Stimulated activated CD4-positive, alpha-beta T cell treated with anti-CD3 and anti-CD28 coated beads, Interleukin-2, amount 100 ng/mL, for 48 hours (primary cell): ENCODE measurements at places on chromosomes 4 and X.

- DNase-seq, result no peak
These were observed 79.3 kb downstream of the FBXW7 start for GRCh38 chr4:152456609-152457008.

GRCh38 chr4:6755088-6755753, 27.3 kb upstream of the KIAA0232 start:
- DNase-seq, result no peak

- DNase-seq, result no peak
These were observed 39.1 kb upstream of the PDLIM5 start for GRCh38 chr4:94412658-94413038.

GRCh38 chr4:1222036-1222789, 26.7 kb downstream of the CTBP1 start:
- DNase-seq, result no peak

DNA sequence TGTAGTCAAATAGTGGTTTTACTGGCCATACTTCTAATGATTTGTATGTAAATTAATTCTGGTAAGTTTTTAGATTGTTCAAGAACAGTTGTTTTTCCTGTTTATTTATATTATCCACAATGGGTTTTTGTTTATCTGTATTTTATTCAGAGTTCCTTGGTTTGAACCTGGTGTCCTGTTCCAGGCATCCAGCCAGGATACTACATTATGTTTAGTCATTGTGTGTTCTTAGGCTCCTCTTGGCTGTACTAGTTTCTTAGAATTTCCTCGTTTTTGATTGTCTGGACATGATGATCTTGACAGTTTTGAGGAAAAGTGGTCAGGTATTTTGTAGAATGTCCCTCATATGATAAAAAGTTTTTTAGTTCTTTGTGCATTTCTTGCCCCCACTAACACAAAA, 7.8 kb downstream of the TIGD2 start:
- no peak for DNase-seq

- DNase-seq, result no peak
These were observed 15.3 kb downstream of the INTU start for GRCh38 chr4:127648061-127648460.

GRCh38 chrX:49877397-49878101, 1.7 kb upstream of the USP27X start:
- no peak for DNase-seq

DNA sequence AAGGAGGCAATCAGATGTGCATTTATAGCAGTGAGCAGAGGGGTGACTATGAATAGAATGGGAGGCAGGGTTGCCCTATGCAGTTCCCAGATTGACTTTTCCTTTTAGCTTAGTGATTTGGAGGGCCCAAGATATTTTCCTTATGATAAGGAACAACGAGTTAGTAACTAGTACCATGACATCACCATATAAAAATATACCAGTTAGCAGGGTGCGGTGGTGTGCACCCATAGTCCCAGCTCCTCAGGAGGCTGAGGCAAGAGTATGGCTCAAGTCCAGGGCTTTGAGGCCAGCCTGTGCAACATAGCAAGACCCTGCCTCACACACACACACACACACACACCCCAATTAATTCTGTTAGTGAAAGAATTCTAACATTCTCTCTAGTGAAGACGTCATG, 53.0 kb downstream of the IL13RA2 start:
- DNase-seq, result no peak

DNA sequence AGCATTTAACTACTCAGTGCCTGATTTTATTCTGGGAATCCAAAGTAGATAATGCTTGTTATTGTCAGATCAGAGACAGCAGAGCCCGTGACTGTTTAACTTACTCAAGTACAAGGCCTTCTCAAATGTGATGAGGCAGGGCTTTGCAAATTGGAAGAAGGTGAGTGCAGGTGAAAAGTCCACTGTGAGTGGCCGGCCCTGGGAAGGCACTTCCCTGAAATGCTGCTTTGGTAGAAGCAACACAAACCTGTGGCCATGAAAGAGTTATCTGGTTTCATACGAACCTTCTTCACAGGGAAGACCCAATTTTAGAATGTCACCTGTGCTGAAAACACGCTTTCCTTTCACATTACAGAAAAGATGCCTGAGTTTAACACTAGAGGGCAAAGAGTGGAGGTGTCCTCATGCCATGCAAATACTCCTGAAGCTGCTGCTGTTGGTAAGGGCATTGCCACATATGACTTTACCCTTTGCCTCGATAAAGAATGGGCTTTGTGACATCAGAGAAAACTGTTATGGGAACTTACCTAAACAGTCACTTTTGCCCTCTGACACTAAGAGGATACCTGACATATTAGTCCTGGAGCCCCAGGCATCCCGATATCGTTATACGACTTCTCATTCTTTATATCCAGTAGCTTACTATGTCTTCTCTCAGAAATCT, 8.0 kb downstream of the PPARGC1A start:
- DNase-seq, result no peak

DNA sequence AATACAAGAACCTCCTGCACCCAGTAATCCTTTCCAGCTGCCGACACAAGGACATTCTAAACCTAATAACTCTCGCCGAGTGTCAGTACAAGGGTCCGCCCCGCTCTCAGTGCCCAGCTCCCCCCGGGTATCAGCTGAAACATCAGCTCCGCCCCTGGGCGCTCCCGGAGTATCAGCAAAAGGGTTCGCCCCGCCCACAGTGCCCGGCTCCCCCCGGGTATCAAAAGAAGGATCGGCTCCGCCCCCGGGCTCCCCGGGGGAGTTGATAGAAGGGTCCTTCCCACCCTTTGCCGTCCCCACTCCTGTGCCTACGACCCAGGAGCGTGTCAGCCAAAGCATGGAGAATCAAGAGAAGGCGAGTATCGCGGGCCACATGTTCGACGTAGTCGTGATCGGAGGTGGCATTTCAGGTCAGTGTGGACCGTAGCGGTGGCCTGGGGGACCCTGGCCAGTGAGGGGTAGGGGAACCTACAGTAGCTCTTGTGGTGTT, at the start of gene MAOA:
TSS of gene MAOA (plus strand) at position 295 of the 490 bp plus-strand sequence. CDS start at position 338, 43 bp downstream.
- no peak for DNase-seq

DNA sequence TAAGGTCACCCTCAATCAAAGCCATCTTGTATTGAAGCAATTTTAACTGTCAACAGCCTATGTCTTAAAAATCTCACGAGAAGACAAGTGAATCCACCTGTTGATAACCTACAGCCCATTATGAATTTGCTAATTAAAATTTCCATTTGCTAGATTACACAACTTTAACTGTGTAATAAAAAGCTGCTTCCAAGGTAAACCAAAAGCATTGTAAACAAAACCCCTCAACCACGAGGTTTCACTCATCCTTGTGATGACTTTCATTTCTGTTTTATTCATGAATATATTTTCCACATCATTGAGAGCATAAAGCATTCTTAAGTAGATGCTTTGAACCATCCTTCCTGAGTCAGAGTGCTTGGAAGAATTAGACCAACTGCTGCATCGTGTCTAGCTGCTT, 217.5 kb upstream of the GYPA start:
- no peak for DNase-seq

GRCh38 chrX:40688929-40689328, 41.6 kb upstream of the CXorf38 start:
- no peak for DNase-seq

DNA sequence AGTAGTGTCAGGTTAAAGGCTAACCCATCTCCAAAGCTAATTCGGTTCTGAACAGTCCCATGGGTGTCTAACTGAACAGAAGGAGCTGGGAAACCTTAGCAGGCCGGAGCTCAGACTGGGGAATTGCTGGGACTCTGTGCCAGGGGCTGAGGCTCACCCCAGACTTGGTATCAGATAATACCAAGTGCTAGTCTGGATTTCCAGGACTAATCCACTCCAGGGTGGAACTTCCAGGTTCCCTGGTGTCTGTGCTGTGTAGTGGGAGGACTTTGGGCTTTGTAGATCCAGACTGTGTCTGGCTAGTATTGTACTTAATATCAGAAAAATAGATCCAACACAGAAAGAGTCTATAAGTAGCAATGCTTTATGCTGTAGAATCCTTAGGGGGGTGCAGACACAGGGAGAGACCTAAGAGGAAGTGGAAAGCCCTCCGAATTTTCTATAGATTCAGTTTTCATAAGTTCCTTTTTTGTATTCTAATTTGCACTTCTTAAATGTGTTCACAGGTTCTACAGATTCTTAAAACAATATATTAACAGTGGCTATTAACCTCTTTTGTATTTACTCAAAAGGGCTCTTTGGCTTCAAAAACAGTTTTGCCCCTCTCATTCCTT, 4.1 kb downstream of the ZNF827 start:
- DNase-seq, result no peak

DNA sequence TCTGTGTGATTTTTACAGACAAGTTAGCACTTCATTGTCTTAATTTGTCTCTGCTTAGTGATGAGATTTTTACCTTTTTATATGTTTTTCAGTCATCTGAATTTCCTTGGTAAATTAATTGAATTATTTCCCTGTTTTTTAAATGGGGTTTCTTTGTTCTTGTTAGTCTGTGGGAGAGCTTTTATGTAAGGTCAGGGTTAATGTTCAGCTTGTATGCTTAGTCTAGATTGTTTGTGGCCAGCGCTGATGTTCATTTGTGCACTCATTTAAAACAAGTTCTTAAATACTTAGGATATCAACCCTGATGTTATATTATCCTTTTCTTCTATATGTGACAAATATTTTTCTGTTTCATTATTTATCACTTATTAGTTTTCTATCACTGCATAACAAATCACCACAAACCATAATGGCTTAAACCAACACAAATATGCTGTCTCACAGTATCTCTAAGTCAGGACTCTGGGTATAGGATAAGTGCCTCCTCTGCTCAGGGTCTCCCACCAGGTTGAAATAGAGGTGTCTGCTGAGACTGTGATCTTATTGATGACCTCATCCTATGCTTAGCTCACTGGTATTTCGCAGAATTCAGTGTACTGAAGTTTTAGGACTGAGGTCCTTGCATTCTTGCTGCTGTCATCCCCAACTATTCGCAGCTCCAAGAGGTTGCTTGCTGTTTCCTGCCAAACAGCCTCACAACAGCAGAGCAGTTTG, 53.2 kb downstream of the ATP10D start:
- no peak for DNase-seq

DNA sequence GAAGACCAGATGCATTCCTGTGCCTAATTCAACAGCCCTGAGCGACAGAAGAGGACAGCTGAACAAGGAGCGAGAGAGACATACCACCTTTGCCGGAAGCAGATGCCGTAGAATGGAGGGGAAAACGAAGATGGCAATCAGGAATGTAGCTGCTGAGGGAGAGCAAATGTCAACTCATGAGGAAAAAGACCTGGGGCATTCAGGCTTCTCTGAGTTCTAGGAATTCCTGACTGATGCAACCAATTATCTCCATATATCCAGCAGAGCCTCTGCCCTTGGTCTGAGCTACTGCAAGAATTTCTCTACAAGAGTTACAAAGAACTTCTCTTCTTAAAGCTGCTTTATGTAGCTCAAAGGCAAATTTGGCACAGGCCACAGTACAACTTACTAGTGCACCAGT, 40.5 kb upstream of the INPP4B start:
- DNase-seq, result no peak

DNA sequence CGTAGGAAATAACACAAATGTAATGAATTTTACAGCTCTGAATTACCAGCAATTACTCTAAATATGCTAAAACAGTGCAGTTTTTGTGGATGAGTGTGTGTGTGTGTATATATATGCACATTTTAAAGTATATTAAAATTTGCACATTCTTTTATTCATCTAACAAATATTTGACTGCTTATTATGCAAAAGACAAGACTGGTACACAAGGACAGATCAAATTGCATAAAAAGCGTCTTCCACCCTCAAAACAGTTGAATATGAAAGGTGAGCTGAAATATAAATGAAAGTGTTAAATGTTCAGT, 13.9 kb downstream of the ZAR1 start:
- no peak for DNase-seq

DNA sequence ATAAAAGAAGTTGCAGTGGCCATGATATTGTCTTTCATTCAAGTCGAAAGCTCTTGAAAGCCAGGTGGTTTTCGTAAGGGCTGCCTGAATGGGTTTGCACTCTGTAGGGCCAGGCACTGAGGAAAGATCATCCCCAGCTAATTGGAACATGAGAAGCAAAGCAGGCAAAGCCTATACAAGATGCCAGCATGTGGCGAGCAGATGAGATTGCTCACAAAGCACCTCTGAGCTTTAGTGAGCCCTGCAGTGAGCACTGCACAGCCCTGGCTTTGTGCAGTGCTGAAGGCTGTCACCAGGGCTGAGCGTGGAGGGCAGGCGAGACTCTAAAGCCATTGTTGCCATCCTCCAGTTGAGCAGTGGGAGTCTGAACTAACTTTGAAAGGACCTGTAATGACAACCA, 53.8 kb downstream of the HADH start:
- DNase-seq, result no peak

DNA sequence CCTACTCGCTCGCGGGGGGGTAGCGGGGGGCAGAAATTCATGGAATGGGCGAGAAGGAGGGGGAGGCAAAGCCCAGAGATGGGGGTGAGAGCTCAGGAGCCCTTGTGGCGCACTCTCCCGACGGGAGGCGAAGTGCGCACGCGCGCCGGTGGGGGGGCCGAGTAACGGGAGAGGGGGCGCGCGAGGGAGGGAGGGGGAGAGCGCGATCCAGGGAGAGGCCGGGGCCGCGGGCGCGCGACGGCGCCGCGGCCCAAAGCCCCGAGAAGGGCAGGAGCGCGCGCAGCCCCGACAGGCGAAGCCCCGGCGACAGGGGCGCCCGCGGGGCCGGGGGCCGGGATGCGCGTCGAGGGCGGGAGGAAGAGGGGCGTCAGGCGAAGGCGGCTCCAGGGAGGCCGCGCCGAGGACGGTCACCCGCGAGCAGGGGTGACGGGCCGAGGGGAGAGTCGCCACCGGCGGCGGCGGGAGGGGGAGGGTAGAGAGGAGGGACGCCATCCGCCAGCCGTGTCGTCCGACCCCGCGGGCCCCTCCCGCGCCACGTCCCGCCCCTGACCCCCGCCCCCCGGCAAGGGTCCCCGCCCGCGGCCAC, 421 bp downstream of the MECP2 start:
- peak; percentile 49 for DNase-seq

DNA sequence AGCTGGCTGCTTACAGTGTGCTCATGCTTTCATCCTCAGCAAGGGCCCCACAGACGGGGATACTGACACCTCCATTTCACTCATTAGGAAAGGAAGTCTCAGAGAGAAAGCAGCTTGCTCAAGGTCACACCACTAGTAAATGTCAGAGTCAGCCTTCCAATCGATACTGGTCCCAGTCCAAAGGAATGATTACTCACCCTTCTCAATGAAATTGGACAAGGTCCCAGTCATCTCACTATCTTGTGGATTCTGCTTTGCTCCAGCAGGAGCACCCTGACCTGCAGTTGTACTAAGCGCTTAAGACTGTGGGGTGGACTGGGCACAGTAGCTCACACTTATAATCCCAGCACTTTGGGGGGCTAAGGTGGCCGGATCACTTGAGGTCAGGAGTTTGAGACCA, 132.2 kb upstream of the SLC34A2 start:
- DNase-seq, result no peak

DNA sequence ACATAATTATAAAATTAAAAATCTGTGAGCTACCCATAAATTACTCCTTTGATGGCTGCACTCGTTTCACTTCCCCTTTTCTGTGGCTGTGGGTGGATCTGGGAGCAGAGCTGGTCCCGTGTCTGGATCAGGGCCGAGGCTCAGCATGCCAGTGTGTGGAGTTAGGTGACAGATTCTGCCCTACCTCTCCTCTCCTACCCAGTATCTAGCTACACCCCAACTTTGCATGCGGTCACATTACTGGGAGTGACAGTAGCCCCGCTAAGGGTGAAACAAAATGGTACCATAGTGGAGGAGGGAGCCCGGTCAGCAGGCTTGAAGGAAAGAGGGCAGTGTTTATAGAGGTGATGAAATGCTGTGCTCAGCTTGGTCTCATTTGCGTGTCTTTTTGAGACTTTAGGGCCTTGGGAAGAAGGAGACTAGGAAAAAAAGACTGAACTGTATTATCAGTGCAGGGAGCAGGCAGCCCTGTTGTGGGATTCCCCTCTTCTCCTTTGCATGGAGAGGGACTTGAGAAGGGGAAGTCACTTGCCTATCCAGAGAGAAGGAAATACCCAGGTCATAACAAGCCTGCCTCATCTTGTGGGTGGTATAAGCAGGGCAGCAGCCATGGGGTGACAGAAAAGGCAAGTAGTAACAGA, 48.4 kb downstream of the ARHGAP10 start:
- no peak for DNase-seq
